ENCODE measurements at places on chromosomes 2 and 18.

DNA sequence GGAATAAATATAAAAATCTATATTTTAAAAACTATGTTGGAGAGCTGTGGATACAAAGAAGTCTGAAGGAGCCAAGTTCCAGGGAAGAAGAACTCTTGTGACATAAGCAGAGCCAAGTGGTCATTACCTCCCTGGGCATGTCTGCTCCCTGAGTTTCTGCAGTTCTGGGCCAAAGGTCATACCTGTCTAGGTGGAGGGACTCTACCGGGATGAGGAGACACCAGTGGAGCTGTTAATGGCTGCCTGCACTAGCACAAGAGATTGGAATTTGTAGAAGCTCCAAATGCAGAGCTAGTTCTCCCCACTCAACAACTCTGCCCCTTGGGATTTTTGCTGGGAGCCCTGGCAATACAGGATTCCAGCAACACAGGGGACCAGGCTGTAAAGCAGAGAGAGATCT lies 89.8 kb downstream of the ARHGAP28 start:
- no peak for DNase-seq

DNA sequence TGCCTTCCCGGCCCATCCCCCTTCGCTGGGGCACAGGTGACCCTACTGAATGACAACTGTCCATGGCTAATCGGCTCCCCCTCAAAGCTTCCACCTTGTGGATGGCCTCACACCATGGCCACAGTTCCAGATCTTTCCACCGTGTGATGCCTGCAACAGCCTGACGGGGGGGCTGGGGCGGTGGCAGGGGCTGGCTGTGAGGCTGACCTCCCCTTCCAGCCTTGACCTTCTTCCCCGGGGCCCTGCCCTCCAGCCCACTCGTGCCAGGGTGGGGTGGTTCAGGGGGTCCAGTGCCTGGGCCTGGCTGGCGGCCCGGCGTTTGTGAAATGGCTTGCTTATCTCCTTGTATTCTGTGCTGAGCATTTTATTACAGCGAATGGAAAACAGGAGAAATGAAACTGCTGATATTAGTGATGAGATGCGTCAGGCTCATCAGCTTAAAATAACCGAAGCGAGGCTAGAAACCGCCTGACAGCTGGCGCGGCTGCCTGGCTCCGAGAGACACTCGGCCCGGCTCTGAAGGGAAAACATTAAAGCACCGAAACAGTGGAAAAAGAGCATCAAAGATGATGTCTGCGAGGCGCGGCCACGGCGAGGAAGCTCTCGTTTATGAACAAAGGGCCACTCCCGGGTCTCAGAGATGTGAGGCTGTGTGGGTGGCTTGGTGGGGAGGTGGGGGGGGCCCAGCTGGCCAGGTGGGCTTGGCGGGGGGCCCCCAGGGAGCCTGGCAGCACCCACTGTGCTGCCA lies 916 bp upstream of the PDCD1 start:
- DNase-seq = no peak

- DNase-seq = no peak
These were observed 600.4 kb upstream of the CHAC2 start for GRCh38 chr2:53167227-53167626.

- DNase-seq = peak; percentile 40
These were observed 212.0 kb downstream of the TNS1 start for GRCh38 chr2:217790681-217791392.

- DNase-seq = no peak
These were observed 33.0 kb upstream of the SNED1 start for GRCh38 chr2:240965296-240965904.

- no peak for DNase-seq
These were observed 263.1 kb upstream of the ID2 start for GRCh38 chr2:8418721-8419120.

DNA sequence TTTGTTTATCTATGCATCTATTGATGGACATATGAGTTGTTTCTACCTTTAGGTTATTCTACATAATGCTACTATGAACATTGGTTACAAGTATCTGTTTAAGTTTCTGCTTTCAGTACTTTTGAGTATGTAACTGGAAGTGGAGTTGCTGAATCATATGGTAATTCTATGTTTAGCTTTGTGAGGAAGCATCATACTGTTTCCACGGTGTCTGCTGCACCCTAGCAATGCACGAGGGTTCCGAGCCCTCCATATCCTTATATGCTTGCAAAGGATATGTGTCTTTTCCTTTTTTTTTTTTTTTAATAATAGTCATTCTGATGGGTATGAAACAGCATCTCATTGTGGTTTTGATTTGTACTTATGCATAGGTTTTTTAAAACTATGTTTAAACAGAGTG lies 83.7 kb downstream of the FMNL2 start:
- DNase-seq = no peak

DNA sequence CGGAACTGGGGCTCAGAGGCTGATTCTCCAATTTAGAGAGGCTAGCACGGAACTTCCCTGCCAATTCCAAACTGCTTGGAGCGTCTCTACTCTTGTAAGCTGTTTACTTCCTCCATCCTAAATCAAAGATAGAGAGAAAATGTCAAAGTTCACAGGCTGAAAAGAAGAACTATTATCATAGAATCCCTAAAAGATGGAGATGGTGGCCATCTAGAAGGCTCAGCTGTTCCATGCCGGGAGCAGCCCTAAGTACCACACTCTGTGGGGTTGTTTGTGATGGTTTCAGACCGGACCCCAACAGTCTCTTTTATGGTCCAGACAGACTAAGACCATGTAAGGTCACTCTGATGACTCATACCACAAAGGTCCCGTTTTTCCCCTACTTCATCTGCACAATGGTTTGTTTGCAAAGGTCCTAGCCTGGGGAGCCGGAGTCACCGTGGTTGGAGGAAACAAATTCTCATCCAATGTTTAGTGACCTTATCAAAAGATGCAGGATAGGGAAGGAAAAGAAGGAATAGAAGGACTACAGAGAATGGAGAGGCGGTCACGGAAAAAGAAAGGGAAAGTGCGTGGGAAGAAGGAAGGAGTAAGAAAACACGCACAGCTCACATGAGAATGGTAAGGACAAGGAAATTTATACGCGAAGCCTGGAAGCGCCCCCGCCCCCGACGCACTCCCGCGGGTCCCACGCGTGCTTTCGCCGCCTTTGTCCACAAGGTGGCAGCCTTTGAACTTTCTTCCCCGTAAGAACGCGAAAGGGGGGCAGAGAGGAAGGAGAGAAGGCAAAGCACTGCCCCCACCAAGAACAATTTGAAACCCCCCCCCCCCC lies 453 bp upstream of the ANTXR1 start:
- DNase-seq = peak; percentile 27

DNA sequence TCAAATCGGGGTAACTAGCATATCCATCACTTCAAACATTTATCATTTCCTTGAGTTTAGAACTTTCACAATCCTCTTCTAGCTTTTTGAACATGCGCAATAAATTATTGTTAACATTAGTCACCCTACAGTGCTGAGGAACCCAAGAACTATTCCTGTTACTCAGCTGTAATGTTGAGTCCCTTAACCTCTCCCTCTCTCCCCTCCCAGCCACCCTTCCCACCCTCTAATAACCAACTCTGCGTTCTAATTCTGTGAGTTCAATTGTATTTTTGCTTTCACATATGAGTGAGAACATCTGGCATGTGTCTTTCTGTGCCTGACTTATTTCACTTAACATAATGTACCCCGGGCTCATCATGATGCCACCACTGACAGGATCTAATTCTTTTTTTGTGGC lies 78.6 kb upstream of the RANBP2 start:
- DNase-seq = no peak

- DNase-seq = no peak
These were observed 22.6 kb downstream of the ACSL3 start for GRCh38 chr2:222883420-222883819.

DNA sequence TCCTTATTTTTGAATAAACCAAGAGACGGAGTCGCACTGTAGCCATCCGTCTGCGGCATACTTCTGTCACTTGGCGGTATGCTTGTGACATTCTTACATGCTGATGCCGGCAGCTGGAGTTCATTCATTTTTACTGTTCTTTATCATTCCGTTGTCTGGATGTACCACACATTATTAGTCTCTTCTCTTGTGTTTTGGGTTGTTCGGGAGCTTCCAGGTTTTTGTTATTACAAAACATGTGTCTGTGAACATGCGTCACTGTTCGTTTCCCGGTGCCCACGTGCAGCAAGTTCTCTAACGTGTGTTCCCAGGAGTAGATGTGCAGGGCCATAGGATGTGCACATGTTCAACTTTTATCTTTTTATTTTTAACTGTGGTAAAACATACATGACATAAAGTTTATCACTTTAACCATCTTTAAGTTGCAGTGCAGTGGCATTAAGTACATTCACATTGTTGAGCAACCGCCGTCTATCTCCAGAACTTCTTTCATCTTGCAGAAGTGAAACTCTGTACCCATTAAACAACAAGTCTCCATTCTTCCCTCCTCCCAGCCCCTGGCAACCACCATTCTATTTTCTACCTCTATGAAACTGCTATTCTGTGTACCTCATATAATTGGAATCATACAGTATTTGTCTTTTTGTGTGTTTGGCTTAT lies 40.1 kb downstream of the MTCL1 start:
- no peak for DNase-seq

GRCh38 chr2:55103046-55103445 lies 52.8 kb upstream of the RTN4 start:
- DNase-seq = no peak

GRCh38 chr2:207164006-207164831 lies 1.5 kb downstream of the KLF7 start:
- DNase-seq = peak; percentile 5

GRCh38 chr18:23556145-23556780 lies 30.0 kb downstream of the NPC1 start:
- DNase-seq = no peak

DNA sequence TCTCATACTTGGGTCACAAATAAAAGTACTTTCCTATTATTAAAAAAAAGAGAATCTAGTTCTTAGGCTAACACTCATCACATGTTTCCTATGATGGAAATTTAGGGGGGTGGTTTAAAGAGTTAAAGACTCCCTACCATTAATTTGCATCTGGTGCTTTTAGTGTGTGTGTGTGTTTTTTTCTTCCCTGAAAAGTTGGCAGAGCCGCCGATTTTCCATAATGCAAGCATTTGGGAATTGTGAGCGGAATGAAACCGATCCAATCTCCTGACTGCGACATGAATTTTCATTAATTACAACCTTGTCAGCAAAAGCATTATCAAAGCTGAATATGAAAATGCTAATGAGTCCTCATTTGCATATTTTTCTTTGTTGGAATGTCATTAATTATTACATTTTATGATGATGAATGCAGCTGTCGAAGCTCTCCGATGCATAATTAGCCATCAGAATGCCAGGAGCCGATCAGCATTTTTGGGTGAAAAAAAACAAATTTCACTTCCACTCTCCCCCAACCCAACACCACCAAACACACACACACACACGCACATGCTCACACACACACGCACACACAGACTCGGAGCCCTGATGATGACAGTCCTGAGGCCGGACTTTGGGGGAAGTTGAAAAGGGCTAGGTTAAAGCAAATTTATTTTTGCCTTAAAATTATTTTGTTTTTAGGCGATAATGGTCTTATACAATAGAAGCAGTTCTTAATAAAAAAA lies 165.4 kb downstream of the TCF4 start:
- no peak for DNase-seq

DNA sequence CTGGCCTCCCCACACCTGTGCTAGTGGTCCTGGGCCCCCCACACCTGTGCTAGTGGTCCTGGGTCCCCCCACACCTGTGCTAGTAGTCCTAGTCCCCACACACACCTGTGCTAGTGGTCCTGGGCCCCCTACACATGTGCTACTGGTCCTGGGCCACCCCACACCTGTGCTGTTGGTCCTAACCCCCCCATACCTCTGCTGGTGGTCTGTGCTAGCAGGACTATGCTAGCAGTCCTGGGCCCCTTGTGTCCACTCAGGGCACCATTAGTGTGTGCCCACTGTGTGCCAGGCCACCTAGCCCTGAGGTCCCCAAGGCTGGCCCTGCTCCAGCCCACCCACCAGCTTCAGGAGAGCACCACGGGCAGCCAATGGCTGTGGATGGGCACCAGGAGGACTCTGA lies 558.2 kb upstream of the SALL3 start:
- DNase-seq = no peak

DNA sequence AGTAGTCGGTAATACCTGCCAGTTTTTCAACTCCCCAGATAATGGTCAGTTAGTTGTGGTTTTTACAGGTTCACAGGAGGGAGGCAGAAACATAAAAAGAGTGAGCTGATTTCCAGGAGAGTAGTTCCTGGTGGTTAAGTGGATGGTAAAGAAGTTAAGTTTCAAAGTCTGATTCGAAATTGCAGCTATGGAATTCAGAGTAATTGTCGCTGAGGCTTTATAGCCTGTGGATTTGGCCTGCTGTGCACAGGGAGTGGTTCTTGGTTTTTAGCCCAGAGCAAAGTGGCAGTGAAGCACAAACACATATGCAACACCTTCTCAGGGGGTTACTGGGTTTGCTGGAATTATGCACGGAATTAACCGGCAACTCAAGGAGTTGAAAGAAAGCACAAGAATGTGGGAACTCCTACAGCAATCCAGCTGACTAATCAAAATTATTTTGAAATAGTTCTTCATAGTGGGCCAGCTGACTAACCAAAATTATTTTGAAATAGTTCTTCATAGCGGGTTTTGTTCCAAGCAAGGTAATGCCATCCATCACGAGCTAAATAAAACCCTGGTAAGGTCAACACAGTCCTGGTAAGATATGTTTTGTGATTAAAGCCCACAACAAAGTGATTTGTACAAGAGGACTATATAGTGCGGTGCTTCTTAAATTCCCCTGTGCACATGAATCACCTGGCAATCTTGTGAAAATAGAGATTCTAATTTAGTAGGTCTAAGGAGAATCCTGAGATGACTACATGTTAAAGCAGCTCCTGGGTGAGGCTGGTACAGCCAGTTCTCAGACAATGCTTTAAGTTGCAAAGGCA lies 94.4 kb downstream of the SGPP2 start:
- peak; percentile 64 for DNase-seq

DNA sequence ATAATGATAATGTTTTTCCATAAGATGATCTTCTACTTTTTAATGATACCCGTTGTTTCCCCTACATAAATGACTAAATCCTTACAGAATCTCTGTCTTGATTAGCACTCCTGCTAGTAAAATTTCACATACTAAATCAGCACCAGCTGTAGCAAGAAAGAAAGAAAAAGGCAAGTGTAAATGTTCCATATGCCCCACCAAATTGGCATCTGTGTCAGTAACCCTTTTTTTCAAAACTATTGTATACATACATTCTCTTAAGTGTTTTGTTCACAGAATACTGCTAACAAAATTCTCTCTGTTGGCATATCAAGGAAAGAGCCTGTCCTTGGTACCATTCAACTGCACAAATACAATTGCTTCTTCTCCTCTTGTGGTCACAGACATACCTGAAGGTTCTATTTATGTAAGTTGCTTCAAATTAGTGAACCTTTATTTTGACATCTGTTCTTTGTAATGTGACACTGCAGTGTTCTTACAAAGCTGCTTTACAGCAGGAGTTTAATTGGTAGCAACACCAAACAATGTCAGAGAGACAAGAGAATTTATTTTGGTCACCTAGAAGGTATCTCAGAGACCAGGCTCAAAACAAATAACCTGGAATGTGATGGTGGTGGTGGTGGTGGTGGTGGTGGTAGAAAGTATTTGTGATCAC lies 641.9 kb downstream of the ZEB2 start:
- no peak for DNase-seq

GRCh38 chr18:477565-477964 lies 22.9 kb downstream of the COLEC12 start:
- DNase-seq = peak; percentile 66

- DNase-seq = no peak
These were observed 33.4 kb downstream of the SIX2 start for GRCh38 chr2:44975571-44976450.

Data from SW480 (cell line).